Left colon (tissue), 2 donors: ENCODE measurements at places on chromosomes 12 and 14. TPM values are rescaled to one million over a fixed set of nuclear protein-coding genes. Genes with fewer than 3 reads are reported as not detected.

DNA sequence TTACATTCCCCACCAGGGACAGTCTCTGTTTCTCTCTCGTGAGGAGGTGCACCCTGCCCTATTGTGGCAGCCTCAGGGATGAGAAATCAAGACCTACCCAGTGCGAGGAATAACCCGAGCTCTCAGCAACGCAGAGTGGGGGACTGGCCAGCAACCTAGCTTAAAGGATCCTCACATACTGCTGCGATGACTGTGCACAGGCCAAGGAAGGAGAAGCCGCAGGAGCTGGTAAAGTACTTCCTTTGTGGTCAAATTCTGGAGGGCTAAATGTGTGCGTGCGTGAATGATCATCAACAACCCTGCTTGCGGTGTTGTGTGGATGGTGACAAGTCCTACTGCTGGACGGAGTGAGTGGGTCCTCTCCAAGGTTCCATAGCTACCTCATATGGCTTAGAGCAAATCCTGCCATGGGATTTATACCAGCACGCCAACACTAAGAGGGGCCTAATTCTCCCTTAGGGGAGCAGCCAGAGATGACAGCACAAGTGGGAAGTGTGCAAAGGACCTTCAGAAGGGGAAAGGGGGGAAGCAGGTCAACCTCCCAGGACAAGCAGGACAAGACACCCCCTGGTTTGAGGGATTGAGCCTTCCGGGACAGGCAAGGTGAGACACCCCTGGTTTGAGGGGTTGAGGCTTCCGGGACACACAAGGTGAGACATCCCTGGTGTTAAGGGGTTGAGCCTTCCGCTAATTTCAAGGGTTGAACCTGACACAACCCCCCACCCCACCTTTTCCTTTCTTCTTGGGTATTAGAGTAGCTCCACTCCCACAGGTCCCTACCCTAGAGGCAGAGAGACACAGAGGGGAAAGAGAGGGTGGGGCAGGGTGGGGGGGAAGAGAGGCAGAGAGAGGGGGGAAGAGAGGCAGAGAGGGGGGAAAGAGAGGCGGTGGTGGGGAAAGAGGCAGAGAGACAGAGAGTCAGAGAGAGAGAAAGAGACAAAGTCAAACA lies 58.8 kb upstream of the AP4S1 start:
- DNase-seq = no peak

SYNDIG1L gene
- not detected for total RNA-seq

GRCh38 chr12:83040991-83041390 lies 354.3 kb downstream of the TMTC2 start:
- no peak for DNase-seq

GRCh38 chr12:1580526-1580925 lies 13.9 kb downstream of the FBXL14 start:
- no peak for DNase-seq

ACSM4 gene
- total RNA-seq = not detected

DNA sequence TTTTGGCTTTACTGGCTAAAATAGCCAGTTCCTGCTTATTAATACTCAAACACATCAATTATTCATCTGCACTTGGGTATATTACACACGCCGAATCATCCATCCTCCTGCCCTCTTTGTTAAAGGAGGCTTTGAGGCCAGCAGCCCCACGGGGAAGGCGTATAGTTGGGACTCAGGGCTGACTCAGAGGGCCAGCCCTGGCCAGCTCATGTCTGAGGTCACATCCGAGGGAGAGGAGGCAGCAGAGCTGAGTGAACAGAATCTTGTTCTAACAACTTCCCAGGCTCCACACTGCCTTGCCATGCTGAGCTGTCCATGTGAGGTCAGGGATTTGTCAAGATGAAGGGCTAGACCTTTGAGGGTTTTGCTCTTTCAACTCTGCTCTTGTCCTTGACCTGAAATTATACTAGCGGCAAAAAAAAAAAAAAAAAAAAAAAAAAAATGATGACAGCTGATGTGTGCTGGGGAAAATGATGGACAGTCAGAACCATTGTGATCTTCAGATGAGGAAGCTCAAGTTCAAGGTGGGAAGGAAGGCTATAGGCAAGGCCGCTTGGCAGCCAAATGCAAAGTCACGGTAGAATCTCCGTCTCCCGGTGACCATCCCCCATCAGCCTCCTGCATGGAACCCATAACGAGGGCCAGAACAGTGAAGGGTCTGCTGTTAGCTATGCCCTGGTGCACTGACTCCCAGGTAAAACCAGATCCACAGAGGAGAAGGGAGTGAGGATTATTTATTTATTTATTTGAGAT lies 12.5 kb upstream of the MARK3 start:
- no peak for DNase-seq

CLEC2B gene
- total RNA-seq = 4.8 TPM

- peak; percentile 69 for DNase-seq
These were observed 40.6 kb downstream of the ZDHHC17 start for GRCh38 chr12:76804435-76804976.

GRCh38 chr12:32989705-32990104 lies 93.1 kb upstream of the PKP2 start:
- no peak for DNase-seq

GRIN2B gene
- 1.4 TPM for total RNA-seq
